Esophagus mucosa (tissue), 1 donor: ENCODE measurements at places on chromosomes 5 and 9.

DNA sequence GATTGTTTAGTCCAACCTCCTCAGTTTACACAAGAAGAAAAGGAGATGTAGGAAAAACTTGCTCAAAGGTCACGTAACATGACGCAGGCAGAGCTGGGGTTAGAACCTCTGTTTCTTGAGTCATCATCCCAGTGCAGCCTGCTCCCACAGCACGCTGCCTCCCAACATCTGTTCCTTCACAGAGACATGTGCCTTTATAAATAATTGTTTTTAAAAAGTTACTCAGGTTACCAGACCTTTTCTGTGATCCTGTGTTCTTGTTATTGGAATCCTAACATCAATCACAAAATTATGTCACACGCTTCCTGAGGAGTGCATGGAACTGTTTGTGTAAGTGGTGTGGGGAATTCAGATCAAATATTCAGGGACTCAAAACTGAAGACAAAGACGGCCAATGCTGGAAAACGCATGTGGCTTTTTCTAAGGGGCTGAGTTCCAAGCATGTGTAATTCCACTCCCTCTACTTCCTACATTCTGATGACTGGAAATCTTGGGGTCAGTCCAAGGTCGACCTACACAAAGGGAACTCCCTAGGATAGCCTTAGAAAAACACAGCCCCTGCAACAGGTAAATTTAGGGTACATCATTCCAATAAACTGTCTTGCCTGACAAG lies 184.3 kb downstream of the TSSK1B start:
- peak; percentile 42 for ATAC-seq

GRCh38 chr5:132687995-132688394 lies 14.2 kb downstream of the IL4 start:
- no peak for ATAC-seq

GRCh38 chr5:77774981-77775789 lies 954 bp downstream of the TBCA start:
- peak; percentile 2 for ATAC-seq

DNA sequence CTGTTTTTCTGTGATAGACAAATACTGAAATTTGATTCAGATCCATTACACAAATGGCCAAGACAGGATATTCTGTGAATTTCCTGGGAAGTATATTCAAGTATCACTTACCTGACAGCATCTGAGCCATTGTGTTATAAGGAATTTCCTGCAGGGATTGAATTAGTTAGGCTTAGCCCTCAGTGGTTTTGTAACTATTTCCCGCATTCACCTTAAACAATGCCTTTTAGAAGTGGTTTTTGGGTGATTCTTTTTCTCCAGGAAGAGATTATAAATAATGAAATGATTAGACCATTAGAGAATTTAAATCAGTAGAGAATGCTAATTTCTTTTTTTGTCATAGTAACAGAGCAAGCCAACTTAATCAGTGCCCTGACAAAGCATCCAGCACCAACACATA lies 30.6 kb downstream of the ITGA1 start:
- ATAC-seq: no peak

- ATAC-seq: no peak
These were observed 54.2 kb upstream of the BASP1 start for GRCh38 chr5:17163221-17163620.

DNA sequence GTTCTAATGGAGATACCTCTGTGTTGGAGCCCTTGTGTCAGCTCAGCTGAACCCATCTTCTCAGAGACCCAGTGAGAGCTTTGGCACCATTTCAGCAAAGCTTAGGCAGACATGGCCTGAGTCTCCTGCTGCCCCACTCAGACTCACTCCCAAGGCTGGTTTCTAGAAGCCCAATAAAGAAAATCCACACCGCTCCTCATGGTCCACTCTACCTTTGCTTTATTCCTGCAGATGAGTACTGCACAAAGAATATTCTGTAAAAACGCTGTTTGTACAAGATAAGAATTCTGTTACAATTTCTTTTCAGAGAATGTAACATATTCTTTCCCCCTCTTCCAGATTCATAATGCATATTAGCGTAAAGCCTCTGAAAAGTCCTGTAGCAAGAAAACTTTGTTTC lies 129.3 kb downstream of the C5orf15 start:
- no peak for ATAC-seq

- no peak for ATAC-seq
These were observed 32.9 kb upstream of the IFNK start for GRCh38 chr9:27491154-27491553.

- no peak for ATAC-seq
These were observed 83.3 kb downstream of the MLLT3 start for GRCh38 chr9:20538956-20539355.
